ENCODE measurements at places on chromosomes 13 and 19.

GRCh38 chr13:24664726-24665409, 15.3 kb upstream of the ATP12A start:
- DNase-seq: no peak

- no peak for DNase-seq
Observed at GRCh38 chr13:65841156-65841555, 1389.0 kb downstream of the PCDH9 start.

GRCh38 chr19:11451871-11452619, 16.6 kb downstream of the PRKCSH start:
- DNase-seq: no peak

DNA sequence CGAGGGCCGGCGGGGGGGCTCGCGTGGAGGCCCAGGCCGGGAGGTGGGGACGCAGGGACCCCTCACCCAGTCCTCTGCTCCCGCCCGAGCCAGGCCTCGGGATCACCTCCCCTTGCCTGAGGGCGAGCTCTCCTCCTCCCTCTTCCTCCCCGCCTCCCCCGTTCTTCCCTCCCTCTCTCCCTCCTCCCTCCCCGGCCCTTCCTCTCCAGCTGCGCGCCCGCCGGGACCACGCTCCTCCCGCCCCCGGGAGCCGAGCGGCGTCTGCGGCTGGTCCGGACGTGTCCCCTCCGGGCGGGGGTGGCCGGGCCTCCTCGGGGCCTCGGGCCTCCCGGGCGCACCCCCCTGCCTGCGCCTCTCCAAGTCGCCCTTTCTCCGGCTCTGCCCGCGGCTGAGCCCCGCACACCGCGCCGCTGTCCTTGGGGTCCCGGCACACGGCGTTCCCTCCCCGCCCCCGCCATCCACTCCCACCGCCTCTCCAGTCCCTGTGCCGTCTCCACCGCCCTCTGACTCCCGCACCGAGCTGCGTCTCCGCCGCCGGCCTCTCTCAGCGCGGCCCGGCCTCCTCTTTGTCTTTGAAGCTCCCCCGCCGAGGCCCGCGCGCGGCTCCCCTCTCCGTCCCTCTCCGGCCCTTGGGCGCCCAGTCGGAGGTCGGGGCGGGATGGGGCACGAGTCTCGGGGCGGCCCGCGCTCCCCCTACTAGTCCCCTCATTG, 5.7 kb downstream of the SOX1 start:
- DNase-seq: no peak
